Activated T-cell treated with anti-CD3 and anti-CD28 coated beads for 4 hours (primary cell): ENCODE measurements at places on chromosomes 7 and 10.

- DNase-seq, result no peak
Measured at GRCh38 chr7:116683786-116684185, 11.8 kb downstream of the MET start.

DNA sequence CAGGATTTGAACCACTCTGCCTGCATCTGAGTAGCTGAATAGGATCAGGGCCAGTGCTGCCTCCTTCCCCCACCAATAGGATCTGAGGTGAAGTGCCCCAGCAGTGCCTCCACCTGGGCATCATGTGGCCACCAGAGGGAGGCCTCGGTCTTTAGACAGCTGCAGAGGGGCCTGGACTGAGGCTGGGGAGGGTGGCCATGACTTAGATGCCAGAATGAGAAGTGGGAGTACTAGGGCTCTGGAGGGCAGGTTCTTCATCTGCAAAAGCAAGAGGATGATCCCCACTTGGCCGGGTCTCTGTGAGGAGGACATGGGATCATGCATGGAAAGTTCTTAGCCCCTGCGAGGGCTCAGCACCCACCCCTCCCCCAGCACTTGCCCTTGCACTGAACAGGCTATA lies 56.9 kb downstream of the NEUROG3 start:
- no peak for DNase-seq

- DNase-seq, result no peak
Measured at GRCh38 chr7:7595451-7595850, 28.8 kb downstream of the MIOS start.

- no peak for DNase-seq
Measured at GRCh38 chr7:30671793-30672465, 10.3 kb downstream of the CRHR2 start.

DNA sequence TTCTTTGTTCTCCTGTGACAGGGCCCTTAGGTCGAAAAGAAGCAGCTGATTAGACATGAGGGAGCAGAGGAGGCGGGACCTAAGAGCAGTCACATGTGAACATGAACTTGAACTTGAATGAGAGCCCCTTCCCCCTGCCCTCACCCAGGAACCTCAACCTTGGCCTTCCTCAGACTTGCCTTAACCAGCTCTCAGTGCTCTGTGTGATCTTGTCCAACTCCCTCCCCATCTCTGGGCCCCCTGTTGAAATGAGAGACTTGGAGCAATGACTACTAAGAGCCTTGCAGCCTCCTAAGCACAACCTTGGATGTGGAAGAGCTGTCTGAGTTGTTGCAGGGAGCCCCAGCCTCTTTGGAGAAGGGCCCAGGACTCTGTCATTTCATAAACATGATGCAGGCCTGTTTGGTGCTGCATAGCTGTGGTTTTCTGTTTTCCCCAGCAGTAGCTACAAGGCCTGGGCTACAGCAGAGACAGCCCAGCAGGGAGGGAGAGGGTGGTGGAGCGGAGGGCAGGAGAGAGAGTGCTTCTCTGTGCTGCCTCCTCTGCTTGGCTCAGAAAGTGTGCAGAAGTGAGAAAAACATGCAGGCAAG lies 123.9 kb upstream of the ZMIZ1 start:
- DNase-seq, result no peak

- no peak for DNase-seq
Measured at GRCh38 chr7:88111954-88112471, 107.8 kb downstream of the SRI start.

DNA sequence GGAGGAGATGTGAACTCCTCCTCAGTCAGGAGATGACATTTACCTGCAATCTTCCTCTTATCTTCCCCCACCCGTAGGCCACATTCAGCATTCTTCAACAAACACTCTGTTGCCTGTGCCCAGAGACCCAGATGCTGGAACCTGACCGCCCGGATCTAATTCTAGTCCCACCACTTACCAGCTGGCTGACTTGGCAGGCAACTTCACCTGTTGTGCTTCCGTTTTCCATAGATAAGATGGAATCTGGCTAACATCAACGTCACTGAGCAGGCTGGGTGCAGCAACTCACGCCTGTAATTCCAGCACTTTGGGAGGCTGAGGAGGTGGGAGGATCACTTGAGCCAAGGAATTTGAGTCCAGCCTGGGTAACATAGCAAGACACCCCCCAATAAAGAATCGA lies 21.3 kb upstream of the FXYD4 start:
- DNase-seq, result no peak

GRCh38 chr7:233249-234035 lies 41.1 kb downstream of the FAM20C start:
- no peak for DNase-seq

DNA sequence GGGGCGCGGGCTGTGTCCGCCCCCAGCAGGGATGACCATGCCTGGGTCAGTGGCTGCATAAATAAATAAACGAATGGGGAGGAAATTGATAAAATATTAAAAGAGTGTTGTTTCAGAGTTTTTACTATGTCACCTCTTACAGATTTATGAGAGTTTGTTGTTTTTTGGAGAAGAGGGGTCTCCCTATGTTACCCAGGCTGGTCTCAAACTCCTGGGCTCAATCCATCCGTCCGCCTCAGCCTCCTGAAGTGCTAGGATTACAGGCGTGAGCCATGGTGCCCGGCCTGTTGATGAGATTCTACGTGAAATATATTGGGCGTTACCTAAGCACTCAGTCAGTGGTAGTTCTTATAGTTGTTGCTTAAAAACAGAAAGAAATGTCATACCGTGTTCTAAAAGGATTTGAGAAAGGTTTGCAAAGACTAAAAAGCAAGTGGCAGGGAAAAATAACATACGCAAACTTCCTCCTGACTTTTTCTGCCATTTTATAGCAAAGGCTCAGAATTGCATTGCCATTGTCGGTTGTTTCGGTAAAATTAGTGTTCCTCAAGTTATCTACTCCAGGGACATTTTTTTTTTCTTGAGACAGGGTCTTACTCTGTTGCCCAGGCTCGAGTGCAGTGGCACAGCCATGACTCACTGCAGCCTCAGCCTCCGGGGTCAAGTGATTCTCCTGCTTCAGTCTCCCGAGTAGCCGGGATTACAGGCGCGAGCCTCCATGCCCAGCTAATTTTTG lies 39.5 kb upstream of the FOXK1 start:
- DNase-seq, result no peak

DNA sequence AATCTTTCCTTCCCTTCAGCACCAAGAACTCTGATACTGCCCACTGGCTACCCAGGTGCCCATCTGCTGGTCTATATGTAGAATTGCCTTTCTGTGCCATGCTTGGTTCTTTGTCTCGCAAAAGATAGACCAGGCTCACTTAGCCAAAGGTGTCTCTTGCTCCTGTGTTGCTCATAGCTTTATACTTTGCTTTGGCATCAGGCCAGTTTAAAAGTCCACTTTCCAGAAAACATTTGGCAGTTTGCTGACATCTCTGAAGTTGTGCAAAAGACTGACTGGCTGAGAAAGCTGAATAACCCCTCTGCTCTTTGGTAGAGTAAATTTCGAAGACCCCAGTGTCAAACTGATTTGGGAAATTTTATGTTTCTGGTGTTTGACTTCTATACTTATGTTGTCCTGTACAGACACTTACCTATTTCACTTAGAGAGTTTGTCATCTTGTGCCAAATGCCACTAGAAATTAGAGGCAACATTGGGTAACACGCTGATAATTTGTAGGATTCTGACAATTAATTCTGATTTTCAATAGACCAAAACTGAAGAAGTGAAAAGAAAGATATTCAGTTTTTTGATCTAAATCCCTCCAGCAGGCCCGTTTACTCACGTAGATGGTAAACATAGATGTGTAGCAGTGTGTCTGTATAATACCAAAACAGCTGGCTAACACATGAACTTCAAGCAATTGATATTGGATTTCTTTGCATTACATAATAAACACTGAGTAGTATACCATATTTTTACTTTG lies 91.1 kb downstream of the CPED1 start:
- DNase-seq, result no peak

- no peak for DNase-seq
Measured at GRCh38 chr7:47477191-47478016, 104.5 kb downstream of the TNS3 start.

DNA sequence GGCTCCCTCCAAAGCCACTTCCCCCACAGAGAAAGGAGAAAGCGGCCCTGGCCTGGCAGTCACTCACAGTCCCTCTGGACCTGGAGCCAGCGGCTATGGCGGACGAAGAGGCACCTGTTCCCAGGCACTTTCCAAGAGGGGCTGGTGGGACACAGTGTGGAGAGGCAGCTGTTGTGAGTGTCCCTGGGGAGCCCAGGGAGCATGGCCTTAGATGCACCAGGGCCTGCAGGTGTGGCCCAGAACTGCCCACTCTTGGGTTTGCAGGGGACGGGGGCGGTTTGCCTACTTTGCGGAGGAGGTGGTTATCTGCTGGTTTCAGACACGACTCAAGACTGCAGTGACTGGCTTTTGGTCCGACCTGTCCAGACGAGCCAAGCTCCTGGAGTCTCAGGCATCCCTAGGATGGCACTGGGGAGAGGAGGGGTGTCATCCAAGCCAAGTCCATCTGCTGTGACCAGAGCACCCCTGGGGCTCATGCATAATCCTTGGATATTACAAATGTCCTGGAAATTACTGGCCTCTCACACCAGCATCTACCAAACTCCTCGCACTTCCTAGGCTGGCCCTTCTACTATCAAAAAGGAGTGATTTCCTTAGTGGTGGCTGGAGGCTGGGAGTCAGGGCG lies 18.4 kb downstream of the CTBP2 start:
- DNase-seq, result no peak

- no peak for DNase-seq
Measured at GRCh38 chr7:12728192-12728538, 40.7 kb downstream of the ARL4A start.

DNA sequence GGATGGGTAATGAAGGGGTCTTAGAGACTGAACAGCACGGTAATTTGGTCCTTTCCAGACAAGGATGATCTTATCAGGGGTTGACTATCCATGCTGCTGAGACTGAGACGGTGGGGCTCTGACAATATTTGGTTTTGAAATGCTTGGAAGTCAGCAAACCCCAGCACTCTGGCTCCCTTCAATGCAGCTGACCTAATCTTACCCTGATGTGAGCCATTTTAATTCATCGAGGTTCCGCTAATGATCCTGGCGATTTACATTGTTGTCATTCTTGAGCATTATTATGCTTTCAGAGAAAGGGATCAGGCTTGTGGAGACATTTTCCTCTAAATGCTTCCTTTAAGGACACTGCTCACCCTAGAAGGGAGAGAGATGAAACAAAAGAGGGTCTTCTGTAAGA lies 114.6 kb upstream of the BMPER start:
- no peak for DNase-seq

- DNase-seq, result no peak
Measured at GRCh38 chr10:104630731-104631130, 10.4 kb upstream of the SORCS3 start.

- DNase-seq, result no peak
Measured at GRCh38 chr10:70457759-70458305, 16.4 kb upstream of the NODAL start.

DNA sequence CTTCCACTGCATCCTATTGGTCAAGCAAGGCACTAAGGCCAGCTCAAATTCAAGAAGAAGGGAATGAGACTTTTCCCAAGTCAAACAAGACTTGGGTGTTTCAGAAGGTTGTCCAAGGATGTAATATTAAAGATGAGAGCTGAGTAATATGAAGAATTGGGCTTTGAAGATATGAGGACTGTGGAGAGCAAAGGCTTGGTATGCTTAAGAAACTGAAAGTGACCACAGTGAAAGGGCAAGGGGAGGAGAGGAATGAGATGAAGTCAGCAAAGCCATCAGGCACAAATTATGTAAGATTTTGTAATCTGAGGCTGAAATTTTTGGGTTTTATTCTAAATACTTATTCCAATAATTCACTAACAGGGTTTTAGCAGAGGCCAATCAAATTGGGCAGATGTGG lies 38.6 kb upstream of the NPY start:
- no peak for DNase-seq

DNA sequence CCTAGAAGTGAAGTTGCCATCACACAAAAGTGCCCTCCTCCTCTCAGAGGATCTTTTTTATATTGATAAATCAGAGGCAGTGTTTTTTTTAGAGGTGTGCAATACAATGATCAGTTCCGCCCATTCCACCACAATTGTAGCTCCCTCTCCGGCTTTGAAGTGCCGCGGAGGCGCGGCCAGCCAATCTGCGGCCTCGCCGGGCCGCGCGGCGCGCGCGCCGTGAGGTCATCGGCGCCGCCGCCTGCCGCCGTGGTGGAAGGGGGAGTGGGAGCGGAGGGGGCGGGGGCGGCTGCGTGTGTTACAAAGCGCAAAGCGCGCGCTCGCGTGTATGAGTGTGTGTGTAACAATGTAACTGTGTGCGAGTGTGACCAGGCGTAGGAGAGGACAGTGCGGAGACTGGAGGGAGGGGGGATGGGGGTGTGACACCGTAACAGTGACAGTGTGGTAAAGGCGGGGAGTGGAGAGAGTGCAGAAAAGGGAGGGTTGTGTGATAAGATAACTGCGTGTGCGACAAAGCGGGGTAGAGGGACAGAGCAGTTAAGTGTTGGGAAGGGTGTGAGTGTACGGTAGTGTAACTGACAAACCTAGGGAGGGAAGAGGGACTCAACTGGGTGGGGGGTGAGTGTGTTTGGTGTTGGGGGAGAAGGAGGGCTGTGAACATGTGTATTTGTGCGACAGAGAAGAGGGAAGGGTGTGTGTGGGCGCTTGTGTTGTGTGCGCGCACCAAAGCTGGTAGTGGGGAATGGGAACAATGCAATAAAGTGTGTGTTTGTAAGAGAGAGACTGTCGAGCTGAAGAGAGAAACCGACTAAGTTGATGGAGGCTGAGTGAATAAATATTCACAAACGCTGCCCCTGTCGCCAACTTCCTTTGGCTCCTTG lies at the start of gene SP8:
TSS of gene SP8 (minus strand) at position 108 of the 881 bp plus-strand sequence. CDS start at position 20, 88 bp downstream.
- DNase-seq, result no peak

- no peak for DNase-seq
Measured at GRCh38 chr10:69685802-69686585, 55.9 kb downstream of the FAM241B start.

DNA sequence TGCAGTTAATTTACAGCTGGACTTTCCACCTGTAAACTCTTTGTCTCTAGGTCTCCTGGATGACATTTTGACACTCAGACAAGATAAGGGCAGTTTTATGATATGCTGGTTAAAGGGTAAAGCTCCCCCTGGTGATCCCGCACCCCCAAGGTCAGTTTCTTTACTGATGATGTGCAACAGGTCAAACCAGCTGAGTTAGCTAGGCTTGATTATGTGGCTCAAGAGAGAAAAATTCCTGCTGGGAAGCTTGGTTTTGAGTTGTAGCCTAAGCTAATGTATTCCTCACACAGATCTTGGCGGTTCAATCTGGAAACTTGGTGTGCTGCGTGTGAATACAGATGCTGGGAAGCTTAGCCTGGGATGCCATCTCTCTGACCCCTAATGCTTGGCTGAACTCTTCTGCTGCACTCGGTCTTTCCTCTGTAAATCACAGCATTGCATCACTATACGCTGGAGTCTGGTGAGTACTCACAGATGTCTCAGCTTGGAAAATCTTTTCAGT lies 11.4 kb upstream of the AKR1D1 start:
- DNase-seq, result no peak

DNA sequence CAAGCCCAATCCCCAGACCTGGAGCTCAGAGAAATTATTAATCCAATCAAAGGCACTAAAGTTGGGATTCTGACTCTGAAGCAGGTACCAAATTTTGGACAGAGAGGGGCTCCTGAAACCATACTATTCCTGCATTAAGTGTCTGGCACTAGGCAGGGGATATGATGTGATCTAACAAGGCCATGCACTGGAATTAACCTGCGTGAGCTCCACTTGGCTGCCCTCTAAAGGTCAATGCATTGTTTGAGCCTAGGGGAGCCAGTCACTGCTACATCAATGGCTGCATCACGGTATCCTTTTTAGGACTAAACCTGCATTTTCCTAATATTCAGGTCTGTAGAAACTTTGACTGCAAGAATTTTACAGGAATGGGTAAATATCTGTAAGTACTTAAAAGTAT lies 42.1 kb downstream of the ST8SIA6 start:
- DNase-seq, result no peak
